ENCODE measurements at places on chromosomes 12 and 14.

GRCh38 chr14:37665479-37665878, 70.0 kb downstream of the TTC6 start:
- no peak for DNase-seq

GRCh38 chr12:120055231-120056000, 61.1 kb downstream of the RAB35 start:
- no peak for DNase-seq

DNA sequence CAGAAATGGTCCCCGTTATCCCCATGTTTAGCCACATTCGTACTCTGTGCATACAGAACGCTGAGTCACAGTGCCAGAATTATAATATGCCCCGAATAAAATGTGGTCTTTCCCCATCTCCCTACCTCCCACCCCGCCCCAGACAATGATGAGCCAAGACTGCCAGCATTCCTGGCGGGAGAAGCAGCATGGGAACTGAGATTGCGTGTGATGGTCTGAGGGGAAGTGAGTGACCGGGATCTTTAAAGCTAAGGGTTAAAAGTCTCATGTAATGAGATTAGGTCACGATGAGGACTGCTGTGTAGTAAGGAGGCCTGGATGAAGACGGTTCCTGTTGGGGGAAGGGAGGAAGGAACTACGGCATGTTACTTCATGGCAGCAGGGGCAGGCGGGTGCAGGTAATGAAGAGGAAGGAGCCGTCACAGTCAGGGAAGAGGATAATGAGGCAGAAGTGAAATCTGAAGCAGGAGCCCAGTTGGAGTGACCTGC, 243.3 kb upstream of the FKBP4 start:
- peak; percentile 47 for DNase-seq

DNA sequence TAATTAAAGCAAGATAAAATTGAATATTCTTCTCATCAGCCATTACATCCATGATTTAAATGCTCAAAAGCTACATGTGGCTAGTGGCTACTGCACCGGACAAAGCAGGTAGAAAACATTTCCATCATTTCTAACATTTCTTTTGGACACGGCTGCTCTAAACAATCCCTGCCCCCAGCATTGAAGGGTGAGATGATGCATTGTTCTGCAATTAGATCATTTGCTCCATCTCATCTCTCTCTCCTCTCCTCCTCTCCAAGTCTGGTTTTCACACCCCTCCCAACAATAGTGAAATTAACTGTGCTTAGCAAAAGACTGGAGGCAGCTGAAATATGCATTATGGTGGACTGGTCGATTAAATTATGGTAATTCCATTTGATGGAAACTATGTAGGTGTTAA, 288.5 kb downstream of the KSR2 start:
- DNase-seq: peak; percentile 73

DNA sequence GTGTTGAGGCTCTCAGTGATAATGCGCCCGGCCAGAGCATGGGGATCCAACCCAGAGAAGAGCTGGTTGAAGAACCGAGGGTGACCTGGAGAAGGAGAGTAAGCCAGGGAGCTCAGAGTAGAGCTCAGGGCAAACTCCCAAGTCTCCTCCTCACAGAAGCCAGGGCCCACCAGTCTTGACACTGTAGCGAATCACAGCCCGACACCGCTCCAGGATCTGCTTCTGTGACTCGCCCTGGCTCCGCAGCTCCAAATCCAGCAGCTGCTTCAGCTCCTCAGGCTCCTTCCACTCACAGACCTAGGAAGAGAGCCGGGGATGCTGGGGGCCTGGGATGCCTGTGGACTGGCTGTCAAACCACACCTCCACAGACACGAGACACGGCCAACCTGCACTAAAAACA, 8.2 kb upstream of the ZNF740 start:
- DNase-seq: peak; percentile 73

DNA sequence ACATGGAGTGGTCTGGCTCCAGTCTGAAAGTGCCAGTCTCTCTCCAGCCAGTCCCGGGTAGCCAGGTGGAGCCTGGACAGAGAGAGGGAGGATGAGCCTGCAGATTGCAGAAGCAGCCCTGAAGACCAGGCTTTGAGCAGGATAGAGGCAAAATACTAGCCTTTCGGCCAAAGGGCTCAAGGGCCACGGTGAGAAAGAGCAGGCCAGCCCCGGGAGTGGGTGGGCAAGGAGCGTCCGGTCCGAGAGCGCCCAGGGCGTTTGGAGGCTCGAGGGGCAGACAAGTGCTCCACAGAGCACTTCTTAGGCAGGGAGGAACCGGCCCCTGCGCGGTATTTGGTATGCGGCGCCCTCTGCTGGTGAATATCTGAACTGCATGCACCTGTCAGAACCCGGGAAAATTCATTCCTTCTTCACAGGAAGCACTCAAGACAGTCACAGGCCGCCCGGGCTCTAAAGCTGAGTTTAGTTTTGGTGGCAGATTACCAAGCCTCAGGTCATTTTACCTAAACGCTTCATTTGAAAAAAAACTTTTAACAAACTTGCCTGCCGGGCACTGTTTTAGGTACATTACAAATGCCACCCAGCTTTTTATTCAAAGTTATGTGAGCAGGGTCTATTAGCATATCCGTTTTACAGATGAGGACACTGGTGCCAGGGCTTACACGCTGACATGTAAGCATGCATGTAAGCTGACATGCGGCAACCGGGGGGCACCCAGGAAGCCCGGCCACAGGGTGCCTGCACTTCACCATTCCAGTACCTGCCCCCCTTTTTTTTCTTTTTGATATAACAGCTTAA, 21.0 kb upstream of the PSMC1 start:
- peak; percentile 42 for DNase-seq

DNA sequence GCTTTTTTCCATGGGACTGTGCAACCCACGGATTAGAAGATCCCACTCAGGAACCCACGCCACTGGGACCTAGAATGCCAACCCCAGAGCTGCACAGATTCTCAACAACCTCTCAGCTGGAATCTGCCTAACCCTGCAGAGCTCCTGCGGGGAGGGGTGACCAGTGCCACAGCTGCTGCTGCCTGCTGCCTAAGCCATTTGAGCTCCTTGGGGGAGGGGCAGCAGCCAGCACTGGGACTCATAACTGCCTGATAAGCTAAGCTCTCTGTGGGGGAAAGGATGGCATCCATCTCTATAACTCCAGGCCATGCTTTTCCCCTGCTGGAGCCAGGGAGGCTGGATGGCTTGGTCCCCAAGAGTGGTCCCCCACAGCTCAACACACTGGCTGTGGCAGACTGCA, 182.8 kb downstream of the SLC5A8 start:
- no peak for DNase-seq

- no peak for DNase-seq
These were observed 107.3 kb downstream of the PIK3C2G start for GRCh38 chr12:18368594-18368993.

GRCh38 chr14:98189511-98189910, 1082.5 kb downstream of the BCL11B start:
- no peak for DNase-seq

GRCh38 chr14:73289308-73289707, 52.0 kb downstream of the PAPLN start:
- no peak for DNase-seq

DNA sequence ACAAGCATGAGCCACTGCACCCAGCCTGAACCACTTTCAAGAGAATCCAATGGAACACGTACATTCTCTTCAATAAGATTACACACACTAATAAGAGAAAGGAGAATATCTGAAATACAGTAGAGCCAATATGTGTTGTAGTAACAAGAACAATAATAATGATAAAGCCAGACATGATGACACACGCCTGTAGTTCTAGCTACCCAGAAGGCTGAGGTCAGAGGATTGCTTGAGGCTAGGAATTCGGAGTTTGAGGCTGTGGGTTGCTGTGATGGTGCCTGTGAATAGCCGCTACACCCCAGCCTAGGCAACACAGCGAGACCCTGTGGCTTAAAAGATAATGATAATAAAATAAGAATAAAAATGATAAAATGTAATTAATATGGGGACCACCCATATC, 15.6 kb downstream of the APOBEC1 start:
- no peak for DNase-seq

Data from fibroblast of skin of scalp (primary cell).